ENCODE measurements at places on chromosomes 7 and 10.

DNA sequence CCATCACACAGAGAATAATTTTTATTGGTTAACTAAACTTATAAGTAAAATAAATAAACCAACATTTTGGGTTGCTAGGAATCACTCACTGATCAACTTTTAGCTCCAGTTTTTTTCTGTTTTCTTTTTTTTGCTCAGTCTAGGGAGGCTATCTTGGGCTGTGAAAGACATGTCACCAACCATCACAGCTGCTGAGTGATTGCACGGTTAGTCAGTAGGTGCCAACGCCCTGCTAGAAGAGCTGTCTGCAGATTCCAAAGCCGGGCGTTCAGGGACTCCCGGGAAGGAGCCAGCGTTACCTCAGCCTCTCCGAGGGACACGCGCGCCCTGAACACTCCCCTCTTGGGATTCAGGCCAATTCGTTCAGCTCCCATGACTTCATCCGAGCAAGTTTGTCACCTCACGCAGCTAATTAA lies 604 bp upstream of the STAM start:
- DNase-seq, result no peak

DNA sequence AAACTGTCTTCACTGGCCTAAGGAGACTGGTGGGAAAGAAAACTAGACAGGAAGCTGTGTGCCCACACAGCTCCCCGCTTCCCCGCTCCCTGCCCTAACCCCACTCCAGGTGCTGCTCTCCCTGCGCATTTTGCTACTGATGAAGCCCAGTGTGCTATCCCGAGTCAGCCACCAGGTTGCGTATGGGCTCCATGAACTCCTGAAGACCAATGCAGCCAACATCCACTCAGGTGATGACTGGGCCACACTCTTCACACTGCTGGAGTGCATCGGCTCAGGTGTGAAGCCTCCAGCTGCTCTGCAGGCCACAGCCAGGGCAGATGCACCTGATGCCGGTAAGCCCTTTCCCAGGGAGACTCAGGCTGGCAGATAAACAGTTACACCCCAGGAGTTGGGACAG lies 20.3 kb upstream of the NFKB2 start:
- no peak for DNase-seq

DNA sequence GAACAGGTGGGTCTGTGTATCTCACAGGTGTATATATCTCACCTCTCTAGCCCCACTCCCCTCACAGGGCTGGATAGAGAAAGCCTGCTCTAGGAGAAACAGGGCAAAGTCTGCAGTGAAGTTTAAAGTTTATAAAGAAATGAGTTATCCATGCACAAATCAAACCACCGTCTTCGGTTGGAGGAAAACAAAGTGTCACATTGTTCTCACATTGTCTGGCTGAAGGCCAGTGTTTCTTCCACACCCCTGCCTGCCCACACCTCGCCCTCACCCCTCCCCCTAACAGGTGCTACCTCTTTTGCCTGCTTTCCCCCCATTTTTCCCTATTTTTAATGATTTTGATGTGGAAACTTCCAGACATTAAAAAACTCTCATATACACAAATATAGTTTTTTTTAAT lies 25.8 kb downstream of the AQP1 start:
- no peak for DNase-seq

DNA sequence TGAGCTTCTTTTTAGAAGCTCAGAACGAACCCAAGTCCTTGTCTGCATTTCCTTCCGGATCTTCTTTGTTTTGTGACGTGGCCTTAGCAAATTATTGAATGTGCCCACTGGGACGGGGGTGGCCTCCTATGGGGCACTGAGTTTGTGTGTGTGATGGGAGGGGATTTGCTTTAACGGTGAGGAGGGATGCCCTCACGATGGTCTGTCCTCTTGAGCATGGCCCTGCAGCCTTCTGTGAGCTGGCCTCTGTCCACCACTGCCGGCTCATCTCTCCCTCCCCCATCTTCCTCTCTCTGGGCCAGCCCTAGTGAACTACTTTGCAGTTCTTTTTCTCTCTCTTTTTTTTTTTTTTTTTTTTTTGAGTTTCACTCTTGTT lies 62.9 kb upstream of the MKRN1 start:
- DNase-seq, result no peak

GRCh38 chr10:7487528-7487927 lies 76.7 kb upstream of the SFMBT2 start:
- no peak for DNase-seq

GRCh38 chr7:143285470-143285778 lies 666 bp downstream of the TMEM139 start:
- DNase-seq, result no peak

DNA sequence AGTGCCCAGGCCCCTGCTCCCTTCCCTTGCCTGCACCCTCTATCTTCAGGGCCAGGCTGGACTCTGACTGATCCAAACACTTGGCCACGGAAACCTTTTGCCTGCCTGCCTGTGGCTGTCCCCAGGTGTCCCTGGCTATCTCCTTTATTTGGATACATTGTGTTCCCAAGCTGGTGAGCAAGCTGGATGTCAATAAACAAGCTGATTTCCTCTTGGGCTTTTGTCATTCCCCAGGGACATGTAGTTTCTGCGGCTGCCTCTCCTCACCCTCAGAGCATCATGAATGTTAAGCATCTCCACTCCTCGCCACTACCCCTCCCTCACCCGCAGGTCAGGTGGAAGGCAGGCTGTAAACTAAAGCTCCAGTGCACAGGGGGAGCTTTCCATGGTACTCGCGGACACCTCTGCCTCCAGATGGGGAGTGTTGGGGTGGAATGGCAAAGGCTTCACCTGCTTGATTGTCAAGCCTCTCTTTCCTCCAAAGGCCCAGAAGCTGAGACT lies 6.9 kb downstream of the GHRHR start:
- no peak for DNase-seq

DNA sequence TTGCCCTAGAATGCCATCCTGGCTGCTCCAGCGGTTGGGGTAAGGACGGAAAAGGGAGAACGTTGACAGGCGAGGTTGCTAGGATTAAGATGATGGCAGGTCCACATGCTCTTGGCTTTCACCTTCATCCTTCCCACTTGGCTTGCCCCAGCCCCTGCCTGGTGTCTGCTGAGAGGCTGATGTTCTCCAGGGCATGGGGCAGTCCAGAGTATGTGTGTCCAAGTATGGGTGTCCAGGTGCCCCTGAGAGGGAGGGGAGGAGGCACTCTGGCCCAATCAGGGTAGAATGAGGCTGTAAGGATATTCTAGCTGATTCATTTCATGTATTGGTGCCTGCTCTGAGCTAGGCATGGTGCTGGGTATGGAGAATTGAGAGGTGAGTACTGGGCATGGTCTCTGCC lies 12.6 kb downstream of the NEURL1 start:
- no peak for DNase-seq

GRCh38 chr10:44292390-44293002 lies 92.4 kb downstream of the CXCL12 start:
- no peak for DNase-seq

DNA sequence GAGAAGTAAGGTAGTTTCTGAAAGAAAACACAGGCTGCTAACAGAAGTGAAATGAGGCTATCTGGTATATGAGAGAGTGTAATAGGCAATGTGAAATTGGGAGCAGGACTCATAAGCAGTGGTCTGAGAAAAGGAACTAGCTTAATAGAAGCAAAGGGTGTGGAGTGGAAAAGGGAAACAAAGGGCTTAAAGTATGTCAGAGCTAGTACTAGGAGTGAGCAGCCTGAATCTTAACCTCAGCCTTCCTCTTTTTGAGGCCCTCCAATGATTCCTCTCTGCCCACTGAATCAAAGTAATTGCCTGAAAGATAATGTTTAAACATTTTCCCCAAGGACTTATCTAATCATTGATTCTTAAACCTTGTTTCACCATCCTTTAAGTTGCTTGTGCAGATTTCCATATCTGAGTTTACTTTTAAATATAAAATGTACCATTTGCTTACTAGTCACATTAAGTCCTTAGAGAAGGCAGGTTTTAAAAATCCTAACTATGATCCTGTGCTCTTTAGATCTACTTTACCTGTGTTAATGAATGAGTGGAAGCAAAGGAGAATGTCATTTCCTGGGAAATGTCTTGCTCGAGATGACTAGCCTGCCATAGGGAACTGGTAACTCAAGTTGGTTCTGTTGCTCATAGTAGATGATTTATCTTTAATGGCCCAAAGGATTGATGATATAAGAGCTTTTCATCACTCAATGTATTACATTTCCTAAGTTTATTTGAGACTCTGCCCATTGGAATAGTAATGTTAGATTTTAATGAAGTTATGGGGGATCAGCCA lies 155.0 kb downstream of the SKAP2 start:
- no peak for DNase-seq

DNA sequence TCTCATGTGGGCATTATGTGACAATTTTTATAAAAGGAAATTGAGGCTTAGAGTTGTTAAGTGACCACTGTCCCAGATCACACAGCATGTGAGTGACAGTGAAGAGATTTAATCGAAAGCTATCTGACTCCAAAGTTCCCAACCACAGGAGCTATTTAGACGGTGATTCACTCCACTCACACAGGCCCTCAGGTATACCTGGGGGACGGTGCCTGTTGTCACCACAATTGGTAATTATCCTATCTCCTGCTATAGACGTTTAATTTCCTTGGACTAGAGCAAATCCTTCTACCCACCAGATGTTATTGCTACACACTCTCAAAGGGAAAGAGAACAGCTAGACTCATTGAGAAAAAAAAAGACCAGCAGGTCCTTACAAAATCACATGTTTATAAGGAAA lies 145.5 kb downstream of the KLF6 start:
- no peak for DNase-seq

GRCh38 chr10:102395400-102396316 lies at the start of gene NFKB2:
NFKB2 (plus strand) TSS chr10:102395705; CDS start chr10:102395960, 255 bp downstream.
- DNase-seq, result peak; percentile 87

GRCh38 chr10:31739711-31740110 lies 188.9 kb downstream of the ARHGAP12 start:
- DNase-seq, result no peak

DNA sequence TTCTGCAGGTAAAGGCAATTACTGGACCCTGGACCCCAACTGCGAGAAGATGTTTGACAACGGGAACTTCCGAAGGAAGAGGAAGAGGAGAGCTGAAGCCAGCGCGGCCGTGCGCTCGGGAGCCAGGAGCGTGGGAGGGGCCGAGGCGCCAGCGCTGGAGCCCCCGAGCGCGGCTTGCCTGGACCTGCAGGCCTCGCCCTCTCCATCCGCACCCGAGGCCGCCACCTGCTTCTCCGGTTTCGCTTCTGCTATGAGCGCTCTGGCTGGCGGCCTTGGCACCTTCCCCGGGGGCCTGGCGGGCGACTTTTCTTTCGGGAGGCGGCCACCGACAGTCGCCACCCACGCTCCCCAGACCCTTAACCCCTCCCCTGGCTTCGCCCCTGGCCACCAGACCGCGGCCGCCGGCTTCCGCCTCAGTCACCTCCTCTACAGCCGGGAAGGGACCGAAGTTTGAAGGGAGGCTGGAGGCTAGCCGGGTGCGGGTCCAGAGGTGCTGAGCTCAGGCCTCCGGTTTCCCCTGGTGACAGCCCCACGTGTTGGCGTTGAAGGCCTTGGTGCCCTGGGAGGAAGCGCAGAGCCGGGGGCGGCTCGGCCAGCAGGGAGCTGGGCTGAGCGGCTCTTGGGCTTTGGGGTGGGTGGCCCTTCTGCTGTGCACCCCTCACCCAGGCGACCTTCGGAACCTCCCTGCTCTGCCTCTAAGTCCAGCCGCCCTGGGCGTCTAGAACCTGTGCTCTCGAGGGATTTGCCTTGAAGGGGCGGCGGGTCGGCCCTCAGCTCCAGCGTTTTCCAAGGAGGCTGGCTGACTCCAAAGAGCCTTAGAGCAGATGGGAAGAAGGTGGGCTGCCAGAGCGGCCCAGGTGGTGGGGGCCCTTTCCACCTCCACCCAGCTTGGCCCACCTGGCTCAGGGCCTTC lies 1.8 kb downstream of the FOXI2 start:
- no peak for DNase-seq

DNA sequence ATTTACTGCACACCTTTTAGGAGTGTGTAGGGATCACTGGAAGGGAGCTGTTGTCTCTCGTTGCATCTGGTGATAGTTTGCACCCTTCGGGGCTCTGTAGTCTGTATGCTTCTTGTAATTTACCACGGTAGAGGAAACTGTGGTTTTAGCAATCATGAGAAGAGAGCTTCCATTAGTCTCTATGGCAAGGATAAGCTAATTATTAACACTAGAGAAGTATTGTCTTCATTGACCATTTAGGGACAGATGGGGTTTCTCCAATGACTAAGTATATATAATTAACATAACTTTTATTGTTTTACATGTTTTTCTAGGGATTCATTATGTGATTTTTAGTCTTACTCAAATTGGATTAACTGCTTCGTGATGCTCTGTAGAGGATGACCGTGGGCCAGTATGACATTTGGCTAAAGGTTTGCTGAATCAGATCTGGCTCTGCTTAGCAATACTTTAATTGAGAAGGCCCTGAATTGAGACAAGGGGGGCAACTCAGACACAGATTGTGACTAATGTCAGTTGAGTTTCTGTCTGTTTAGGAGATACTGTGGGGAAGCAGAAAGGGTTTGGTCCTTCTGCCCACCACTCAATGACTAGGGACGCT lies 8.7 kb downstream of the SLC18A2 start:
- no peak for DNase-seq

GRCh38 chr7:139679731-139680594 lies 97.8 kb downstream of the HIPK2 start:
- no peak for DNase-seq

GRCh38 chr7:37097276-37097675 lies 351.4 kb downstream of the ELMO1 start:
- no peak for DNase-seq

DNA sequence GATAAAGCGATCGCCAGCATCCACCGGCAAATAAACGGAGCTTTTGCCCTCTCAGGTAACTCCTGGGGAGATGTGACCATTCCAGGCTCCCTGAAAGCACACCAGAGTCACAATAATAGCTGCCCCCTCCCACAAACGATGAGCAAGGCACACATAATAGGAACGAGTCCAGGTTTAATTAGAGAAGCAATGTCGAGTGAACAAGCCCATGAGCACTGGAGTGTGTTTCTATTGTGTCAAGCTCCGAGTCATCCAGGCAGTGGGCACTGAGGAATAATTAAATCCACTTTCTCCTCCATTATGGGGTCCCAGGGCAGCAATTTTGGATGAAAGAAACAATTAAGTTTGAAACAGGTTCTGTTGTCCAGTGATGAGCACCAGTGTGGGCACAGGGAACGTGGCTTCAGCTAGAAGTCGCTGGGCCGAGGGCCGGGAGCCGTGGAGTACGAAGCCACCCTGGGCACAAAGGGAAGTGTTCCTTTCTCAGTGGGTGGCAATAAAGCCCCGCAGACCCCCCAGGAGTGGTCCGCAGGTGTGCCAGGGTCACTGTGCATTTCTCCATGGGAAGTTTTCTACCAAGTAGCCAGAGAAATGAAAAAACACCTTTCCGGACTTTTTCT lies 12.0 kb downstream of the PNLIPRP2 start:
- DNase-seq, result no peak

DNA sequence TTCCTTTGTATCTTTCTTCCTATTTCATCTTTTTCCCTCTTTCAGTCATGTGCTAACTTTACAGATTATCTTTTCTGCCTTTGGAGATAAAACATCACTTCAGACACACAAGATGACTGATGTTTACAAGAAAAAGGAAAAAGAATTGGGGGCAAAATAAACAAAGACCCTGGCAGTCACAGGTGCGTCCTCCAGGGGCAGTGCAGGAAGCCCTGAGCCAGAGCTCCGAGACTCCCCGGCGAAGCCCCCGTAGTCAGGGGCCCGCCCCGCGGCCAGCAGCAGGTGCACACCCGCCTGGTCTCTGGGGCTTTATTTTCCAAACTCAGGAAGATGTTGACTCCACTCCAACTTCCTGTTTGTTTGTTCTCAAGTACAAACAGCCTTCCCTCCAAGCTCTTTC lies 10.2 kb downstream of the STK32C start:
- no peak for DNase-seq

- no peak for DNase-seq
Measured at GRCh38 chr10:13685885-13686284, 99.1 kb downstream of the PRPF18 start.

Data from stimulated activated CD4-positive, alpha-beta T cell treated with anti-CD3 and anti-CD28 coated beads, Interleukin-1b, Interleukin-23, amount 100 ng/mL, for 1 hour (primary cell).